ENCODE measurements at places on chromosomes 2 and 18.

DNA sequence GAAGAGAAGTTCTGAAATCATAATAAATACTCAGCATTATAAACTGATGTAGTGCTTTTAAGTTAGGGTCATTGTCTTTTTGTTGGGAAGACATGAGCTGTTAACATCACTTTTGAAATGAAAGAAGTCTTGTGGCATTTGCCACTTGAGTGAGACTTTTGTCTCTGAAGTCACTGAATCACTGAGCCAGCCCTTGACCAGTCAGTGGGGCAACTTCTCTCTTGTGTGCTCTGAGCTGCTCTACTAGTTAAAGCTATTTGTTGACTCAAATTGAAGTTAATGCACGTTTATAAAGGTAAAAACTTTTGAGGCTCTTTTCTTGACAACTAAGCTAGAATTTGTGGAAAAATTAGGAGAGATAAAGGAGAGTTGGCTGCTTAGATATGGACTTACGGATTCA, 6.7 kb downstream of the WDR43 start:
- no peak for DNase-seq

GRCh38 chr2:109260886-109261700, 132.1 kb downstream of the SH3RF3 start:
- DNase-seq: peak; percentile 49

DNA sequence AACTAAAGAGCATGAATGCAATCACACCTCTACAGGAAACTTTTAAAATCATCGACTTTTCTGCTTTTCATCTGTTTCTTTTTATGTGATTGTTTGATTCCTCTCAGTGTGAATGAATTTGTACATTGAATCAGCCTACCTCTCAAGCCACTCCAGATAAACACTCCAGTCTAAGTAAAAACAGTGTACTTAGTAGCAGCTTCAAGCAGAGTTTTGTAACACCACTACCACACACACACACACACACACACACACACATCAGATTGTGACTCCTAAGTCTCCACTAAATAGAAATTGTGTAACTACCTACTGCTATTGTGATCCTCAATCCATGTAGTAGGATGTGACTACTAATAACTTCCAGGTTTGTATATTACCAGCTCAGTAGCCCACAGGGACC, 65.3 kb upstream of the EPB41L5 start:
- no peak for DNase-seq

GRCh38 chr18:45046961-45047360, 366.3 kb downstream of the SETBP1 start:
- DNase-seq: no peak

DNA sequence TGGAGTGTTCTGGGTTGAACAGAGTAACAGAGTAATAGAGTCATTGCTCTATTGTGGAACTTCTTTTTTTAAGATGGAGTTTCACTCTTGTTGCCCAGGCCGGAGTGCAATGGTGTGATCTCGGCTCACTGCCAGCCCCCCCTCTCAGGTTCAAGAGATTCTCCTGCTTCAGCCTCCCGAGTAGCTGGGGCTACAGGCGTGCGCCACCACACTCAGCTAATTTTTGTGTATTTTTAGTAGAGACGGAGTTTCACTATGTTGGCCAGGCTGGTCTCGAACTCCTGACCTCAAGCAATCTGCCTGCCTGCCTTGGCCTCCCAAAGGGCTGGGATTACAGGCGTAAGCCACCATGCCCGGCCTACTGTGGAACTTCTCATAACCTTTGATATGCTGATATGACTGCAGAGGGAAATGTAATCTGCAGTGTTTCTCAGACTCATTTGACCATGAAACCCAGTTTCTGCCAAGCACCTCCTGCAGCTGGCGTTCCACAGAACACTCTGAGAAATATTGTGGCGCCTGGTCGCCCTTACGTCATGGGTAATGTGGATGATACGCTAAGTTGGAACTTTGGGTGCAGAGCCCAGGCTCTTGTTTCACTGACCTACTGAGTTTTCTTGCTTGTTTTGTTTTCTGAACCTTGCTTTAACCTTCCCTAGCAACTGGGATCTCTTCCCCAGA, 213.8 kb downstream of the BCL2 start:
- DNase-seq: no peak

- no peak for DNase-seq
Measured at GRCh38 chr2:16034151-16034974, 94.0 kb downstream of the MYCN start.

- DNase-seq: no peak
Measured at GRCh38 chr2:218745559-218746469, 35.2 kb downstream of the TTLL4 start.

DNA sequence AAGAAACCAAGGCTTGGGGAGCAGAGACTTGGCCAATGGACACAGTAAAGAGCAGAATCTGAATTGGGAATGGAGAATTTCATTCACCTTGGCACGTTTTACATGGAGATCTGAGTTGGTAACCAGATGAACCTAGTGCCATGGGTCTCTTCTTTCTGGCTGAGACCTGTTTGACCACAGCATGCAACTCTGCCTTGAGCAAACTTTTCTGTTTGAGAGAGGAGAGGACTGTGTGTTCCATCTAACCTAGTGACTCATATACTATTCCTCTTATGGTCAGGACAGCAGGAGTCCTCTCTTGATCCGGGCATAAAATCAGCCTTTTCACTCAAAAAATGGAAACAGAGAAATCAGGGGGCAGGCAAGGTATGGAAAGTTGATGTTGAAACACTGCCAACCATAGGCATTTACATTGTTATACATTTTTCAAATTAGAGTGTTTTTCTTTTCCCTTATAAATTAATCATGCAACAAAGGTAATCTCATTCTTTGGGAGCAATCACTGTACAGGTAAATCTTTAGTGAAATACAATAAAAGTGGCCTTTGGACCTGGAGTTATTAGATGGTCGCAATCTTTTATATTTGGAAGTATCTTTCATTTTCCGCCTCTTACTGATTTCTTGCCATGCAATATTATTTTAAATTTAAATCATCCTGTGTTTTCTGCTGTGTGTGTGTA, 86.7 kb downstream of the NRP2 start:
- DNase-seq: no peak

- DNase-seq: no peak
Measured at GRCh38 chr2:76998704-76999103, 523.5 kb downstream of the LRRTM4 start.

DNA sequence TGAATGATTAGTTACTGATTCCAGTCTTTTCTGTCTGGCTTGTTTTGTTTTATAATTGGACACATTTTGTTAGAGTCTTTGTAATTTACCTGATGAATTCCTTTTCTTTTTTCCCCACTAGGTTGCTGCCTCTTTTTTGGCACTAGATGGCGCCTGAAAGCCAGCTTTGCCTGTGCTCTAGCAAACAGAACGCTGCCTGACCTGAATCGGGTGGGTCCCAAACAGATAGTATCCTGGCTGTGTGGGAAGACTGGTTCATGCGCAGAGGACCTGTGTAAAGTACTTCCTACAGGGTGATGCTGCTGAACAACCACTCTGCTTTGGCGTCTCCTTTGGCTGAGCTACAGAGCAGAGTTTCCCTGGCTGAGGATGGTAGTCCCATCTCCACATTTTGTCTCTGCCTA, 288.2 kb downstream of the IKZF2 start:
- DNase-seq: no peak

DNA sequence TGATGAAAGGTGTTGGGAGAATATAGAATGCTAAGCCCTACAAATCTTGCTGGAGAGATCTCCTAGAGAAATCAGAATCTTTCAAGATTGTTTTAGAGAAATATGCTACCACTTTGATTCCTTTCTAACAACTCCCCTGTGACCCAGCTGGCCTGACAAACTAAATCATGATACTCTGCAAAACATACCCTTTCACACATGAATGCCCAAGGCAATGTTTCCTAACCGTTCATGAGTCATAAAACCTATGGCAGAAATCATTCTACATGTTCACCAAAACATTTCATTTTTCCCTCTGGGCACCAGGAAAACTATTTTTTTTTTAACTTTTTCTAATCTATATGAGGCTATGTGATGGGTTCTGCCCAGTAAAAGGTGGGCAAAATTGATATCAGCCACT, 77.8 kb upstream of the SETBP1 start:
- no peak for DNase-seq

GRCh38 chr2:179758636-179759035, 102.8 kb downstream of the ZNF385B start:
- no peak for DNase-seq

GRCh38 chr2:226334981-226335720, 464.5 kb downstream of the IRS1 start:
- no peak for DNase-seq

All from tibial artery (tissue), 4 donors.